ENCODE measurements at places on chromosomes 7 and 10.
A peak's percentile ranks its signal among the peaks of the same experiment; 100 is the strongest.

DNA sequence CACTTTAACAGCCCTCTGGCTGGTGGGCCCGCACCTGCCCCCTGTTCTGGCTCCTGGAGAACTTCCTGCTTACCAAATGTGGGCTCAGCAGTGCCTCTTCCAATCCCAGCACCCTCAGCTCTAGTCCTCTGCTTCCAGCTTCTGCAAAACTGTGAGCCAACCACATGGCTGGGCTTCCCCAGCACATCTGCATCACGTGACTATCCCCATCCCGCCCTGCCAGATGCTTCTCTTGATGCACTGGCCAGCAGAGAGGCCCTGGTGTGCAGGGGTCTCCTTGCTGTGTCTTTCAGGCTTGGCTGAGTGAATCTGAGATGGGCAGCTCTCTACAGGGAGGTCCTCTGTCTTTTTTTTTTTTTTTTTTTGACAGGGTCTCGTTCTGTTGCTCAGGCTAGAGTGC, 43.8 kb upstream of the DMBT1 start:
- H3K36me3 ChIP-seq: peaks cover 25% of the 10 kb centered on the region
- H3K27me3 ChIP-seq: no peaks in the 10 kb centered on the region
- no peak overlapping the region for H3K27ac ChIP-seq
- H3K4me3 ChIP-seq: no peak overlapping the region
- H3K4me1 ChIP-seq: no peaks in the 10 kb centered on the region
- DNase-seq: no peak

DNA sequence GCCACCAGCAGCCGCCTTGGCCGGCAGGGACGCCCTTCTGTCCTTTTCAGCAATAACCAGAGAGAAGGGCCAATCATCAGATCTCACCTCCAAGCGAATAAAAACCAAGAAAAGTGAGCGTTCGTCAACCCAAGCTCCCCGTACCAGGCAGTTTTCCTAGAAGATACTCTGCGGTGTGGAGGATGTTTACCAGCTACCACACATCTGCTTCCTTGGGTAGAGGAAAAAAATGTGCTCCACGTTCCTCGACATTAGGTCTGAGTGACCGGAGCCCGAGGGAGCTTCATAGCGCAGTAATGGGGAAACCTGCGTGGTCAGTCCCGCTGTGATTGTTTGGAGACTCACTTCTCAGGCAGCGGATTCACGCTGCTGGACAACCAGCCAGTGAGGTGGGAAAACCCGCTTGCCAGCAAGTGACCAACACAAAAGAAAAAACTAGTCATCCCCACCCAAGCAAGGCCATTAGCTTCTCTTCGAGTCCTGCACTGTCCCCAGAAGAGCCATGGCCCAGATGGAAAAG, 73.0 kb downstream of the ZRANB1 start:
- peak overlapping the region; percentile 53 for H3K4me3 ChIP-seq
- peak overlapping the region; percentile 97 for H3K27ac ChIP-seq
- H3K4me1 ChIP-seq: peaks cover 100% of the 10 kb centered on the region
- no peaks in the 10 kb centered on the region for H3K27me3 ChIP-seq

- H3K4me1 ChIP-seq: no peaks in the 10 kb centered on the region
- no peaks in the 10 kb centered on the region for H3K36me3 ChIP-seq
- no peak overlapping the region for H3K27ac ChIP-seq
- no peak overlapping the region for H3K4me3 ChIP-seq
Measured at GRCh38 chr10:63164166-63164623, 31.1 kb downstream of the NRBF2 start.

DNA sequence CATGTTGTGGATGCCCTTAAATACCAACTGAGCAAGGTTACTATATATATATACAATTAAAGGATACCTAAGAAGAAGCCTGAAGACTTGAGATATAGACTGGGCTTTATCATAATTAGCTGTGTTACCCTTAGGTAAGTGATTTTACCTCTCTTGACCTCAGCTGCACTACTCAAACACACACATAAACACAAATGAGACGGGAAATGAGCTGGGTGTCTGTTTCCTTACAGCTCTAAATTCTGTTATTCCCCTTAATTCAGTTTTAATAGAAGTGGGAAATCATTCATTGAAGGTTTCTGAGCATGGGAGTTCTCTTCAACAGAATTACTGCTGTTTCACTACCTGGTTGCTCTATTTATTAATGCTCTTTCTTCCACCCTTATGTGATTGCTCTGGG, 60.7 kb downstream of the GBF1 start:
- no peak for DNase-seq
- H3K27me3 ChIP-seq: no peaks in the 10 kb centered on the region
- no peaks in the 10 kb centered on the region for H3K36me3 ChIP-seq
- no peak overlapping the region for H3K4me3 ChIP-seq
- no peak overlapping the region for H3K27ac ChIP-seq
- peaks cover 7% of the 10 kb centered on the region for H3K4me1 ChIP-seq

GRCh38 chr10:54125098-54125747, 675.8 kb downstream of the PCDH15 start:
- DNase-seq: no peak
- H3K4me1 ChIP-seq: no peaks in the 10 kb centered on the region
- no peak overlapping the region for H3K4me3 ChIP-seq
- H3K27ac ChIP-seq: no peak overlapping the region
- H3K27me3 ChIP-seq: no peaks in the 10 kb centered on the region
- H3K36me3 ChIP-seq: no peaks in the 10 kb centered on the region

DNA sequence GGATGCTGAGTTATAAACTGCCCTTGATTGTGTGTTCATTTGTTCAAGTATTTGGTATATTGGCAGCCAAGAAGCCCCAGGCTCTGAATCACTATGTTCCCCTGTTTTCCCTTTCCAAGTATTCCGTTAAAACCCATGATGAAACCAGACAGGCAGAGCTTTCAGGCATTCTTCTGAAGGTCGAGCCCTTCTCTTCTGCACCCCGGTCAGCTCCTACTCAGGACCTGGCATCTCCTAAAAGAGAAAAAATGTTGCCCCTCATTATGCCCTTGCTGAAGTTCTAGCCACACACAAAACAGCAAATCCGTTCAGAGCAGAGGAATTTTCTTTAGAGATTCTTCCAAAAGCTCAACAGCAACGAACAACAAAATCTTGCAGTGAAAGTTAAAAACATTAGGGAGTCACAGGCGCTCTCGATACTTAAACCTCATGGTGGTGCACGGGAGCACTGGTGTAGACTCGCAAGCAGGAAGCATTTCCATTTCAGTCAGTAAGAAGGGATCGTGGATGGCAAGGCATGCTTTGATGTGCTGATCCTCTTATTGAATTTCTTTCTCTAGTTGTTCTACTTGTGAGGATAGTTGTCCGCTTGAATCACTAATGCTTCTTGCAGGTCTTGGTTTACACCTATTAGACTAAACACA, 264.9 kb downstream of the SKIDA1 start:
- no peak for DNase-seq
- H3K4me3 ChIP-seq: no peak overlapping the region
- H3K27ac ChIP-seq: no peak overlapping the region

- DNase-seq: no peak
- no peaks in the 10 kb centered on the region for H3K27me3 ChIP-seq
- H3K36me3 ChIP-seq: no peaks in the 10 kb centered on the region
- peak overlapping the region; percentile 88 for H3K27ac ChIP-seq
- peaks cover 29% of the 10 kb centered on the region for H3K4me1 ChIP-seq
- peak overlapping the region; percentile 86 for H3K4me3 ChIP-seq
Measured at GRCh38 chr7:127650847-127651555, 993 bp upstream of the SND1 start.

- no peak overlapping the region for H3K4me3 ChIP-seq
- H3K4me1 ChIP-seq: peaks cover 64% of the 10 kb centered on the region
- DNase-seq: no peak
- no peak overlapping the region for H3K27ac ChIP-seq
- no peaks in the 10 kb centered on the region for H3K27me3 ChIP-seq
- H3K36me3 ChIP-seq: no peaks in the 10 kb centered on the region
Measured at GRCh38 chr7:47601881-47602249, 20.0 kb upstream of the TNS3 start.

GRCh38 chr10:124316326-124316725, 102.4 kb downstream of the OAT start:
- no peak for DNase-seq
- H3K4me1 ChIP-seq: peaks cover 25% of the 10 kb centered on the region
- no peaks in the 10 kb centered on the region for H3K27me3 ChIP-seq
- no peak overlapping the region for H3K4me3 ChIP-seq
- H3K27ac ChIP-seq: no peak overlapping the region
- H3K36me3 ChIP-seq: no peaks in the 10 kb centered on the region

DNA sequence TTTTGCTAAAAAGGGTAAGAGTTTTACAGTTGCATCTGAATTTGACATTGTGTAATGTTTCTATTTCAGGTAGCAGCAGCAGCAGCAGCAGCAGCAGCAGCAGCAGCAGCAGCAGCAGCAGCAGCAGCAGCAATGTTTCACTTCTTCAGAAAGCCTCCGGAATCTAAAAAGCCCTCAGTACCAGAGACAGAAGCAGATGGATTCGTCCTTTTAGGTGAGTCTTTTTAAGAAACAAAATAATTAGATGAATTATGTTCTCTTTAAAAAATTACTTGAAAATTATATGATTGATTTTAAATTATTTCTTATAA, 32.6 kb downstream of the UMAD1 start:
- H3K4me3 ChIP-seq: no peak overlapping the region
- H3K36me3 ChIP-seq: no peaks in the 10 kb centered on the region
- H3K27me3 ChIP-seq: no peaks in the 10 kb centered on the region
- DNase-seq: no peak

DNA sequence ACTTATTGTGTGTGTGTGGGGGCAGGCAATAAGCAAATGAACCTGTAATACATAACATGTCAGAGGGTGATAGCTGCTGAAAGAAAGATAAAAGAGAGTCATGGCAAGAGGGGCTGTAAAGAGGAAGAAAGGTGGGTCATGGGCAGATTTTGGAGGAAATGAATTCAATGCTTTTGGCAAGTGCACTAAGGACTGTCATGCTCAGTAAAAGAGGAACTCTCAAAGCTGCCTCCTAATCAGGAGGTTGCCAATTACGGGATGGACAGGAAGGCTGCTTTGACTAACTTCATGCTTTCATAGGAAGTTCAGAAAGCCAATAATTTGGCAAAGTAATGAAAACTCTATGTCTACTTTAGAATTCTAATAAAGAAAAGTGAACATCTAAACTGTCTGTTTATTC, 401.2 kb downstream of the SH2D4B start:
- DNase-seq: no peak
- H3K36me3 ChIP-seq: no peaks in the 10 kb centered on the region
- H3K4me3 ChIP-seq: no peak overlapping the region
- no peak overlapping the region for H3K27ac ChIP-seq

DNA sequence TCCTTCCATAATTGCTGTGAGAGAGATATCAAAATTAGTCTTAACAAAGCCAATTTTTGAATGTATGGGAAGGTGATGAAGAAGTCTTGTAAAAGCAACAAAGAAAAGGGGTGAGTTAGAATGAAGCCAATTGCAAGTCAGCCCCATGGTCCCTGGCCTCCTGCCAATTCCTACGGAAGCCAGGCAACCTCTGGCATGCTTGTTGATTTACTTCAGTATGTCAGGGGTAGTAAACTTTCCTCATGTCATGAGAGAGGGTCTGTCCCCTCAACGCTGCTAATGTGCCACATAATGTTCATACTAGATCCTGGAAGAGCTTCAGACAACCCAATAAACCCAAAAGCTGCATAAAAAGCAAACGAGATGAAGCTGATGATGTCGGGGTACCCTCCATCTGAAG, 159.1 kb upstream of the YAE1 start:
- no peak overlapping the region for H3K27ac ChIP-seq
- no peak for DNase-seq
- H3K4me3 ChIP-seq: no peak overlapping the region
- no peaks in the 10 kb centered on the region for H3K36me3 ChIP-seq
- no peaks in the 10 kb centered on the region for H3K4me1 ChIP-seq
- no peaks in the 10 kb centered on the region for H3K27me3 ChIP-seq

- H3K4me1 ChIP-seq: no peaks in the 10 kb centered on the region
- H3K36me3 ChIP-seq: peaks cover 22% of the 10 kb centered on the region
- no peaks in the 10 kb centered on the region for H3K27me3 ChIP-seq
- H3K4me3 ChIP-seq: no peak overlapping the region
- DNase-seq: no peak
- no peak overlapping the region for H3K27ac ChIP-seq
Measured at GRCh38 chr7:44215531-44215930, 14.8 kb downstream of the YKT6 start.

DNA sequence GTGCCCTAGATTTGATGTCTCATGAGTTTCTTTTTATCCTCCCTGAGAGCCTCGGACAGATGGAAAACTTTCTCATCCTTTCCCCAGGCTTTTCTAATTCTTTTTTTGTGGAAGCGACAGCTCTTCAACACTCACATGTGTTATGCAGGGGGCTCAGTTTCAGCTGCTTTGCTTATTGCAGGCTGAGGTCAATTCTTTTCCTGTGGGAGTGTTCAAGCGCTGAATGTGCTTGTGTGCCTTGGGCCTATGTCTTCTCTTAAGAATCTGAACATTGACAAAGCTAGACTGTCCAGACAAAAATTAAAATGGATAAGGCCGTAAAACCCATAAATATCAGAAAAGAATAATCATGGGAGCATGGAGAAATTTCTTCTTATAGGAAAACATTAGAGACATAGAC, 125.2 kb upstream of the STEAP4 start:
- no peaks in the 10 kb centered on the region for H3K27me3 ChIP-seq
- no peak overlapping the region for H3K27ac ChIP-seq
- DNase-seq: no peak
- no peak overlapping the region for H3K4me3 ChIP-seq

- H3K36me3 ChIP-seq: no peaks in the 10 kb centered on the region
- H3K27ac ChIP-seq: no peak overlapping the region
- DNase-seq: no peak
- H3K4me1 ChIP-seq: no peaks in the 10 kb centered on the region
Measured at GRCh38 chr7:57426629-57427003, 23.4 kb upstream of the ZNF716 start.

GRCh38 chr10:79230328-79230830, 116.9 kb upstream of the PPIF start:
- no peak overlapping the region for H3K27ac ChIP-seq
- no peak overlapping the region for H3K4me3 ChIP-seq
- H3K4me1 ChIP-seq: no peaks in the 10 kb centered on the region

DNA sequence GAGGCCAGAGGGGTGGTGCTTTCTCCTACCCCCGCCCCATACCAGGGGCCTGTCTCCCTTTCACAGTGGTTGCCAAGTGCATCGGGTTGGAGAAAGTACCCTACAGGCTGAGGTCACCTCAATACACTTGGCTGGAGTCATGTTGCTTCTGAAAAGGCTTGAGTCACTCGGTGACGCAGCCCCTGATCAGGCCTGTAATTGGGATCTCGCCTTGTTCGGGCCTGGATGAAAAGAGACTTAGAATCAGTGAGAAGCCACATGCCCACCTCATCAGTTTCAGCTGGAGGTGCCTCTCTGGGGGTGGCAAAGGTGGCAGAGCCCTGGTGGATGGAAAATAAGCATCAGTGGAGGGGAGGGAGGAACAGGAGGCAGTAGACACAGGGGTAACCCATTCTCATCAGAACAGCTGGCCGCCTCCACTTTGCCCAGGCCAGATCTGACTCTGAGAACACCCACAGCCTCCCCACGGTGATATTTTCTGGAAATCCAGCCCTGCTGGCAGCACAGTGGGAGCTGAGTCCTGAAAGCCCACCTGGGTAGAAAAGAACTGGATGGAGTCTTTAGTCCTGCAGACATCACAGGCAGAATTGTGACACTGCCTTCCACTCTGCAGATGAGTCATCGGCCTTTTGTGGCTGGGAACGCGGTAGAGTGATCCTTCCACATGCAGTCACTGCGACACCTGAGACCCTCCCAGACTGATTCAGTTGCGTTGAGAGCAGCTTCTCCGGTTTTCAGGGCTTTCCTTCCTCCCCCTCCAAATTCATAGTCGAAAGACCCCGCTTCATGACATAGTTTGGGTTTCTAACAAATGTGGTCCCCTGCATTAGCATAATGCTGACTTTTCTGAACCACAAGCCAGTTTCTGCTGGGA, 108.0 kb downstream of the GRK5 start:
- peak; percentile 73 for DNase-seq
- no peak overlapping the region for H3K4me3 ChIP-seq
- H3K27ac ChIP-seq: peak overlapping the region; percentile 92

GRCh38 chr7:155230169-155230593, 67.5 kb upstream of the INSIG1 start:
- H3K4me1 ChIP-seq: no peaks in the 10 kb centered on the region
- H3K27me3 ChIP-seq: no peaks in the 10 kb centered on the region
- H3K27ac ChIP-seq: no peak overlapping the region

All from thoracic aorta (tissue), 2 donors.